ENCODE measurements at places on chromosomes 1 and 21.
A peak's percentile ranks its signal among the peaks of the same experiment; 100 is the strongest.

- DNase-seq, result peak; percentile 30
These were observed 511 bp upstream of the SNX27 start for GRCh38 chr1:151611288-151611790.

- DNase-seq, result no peak
These were observed 860.0 kb downstream of the LTN1 start for GRCh38 chr21:28132713-28133112.

GRCh38 chr1:183885142-183885735 is 80.3 kb downstream of the RGL1 start:
- DNase-seq, result no peak

DNA sequence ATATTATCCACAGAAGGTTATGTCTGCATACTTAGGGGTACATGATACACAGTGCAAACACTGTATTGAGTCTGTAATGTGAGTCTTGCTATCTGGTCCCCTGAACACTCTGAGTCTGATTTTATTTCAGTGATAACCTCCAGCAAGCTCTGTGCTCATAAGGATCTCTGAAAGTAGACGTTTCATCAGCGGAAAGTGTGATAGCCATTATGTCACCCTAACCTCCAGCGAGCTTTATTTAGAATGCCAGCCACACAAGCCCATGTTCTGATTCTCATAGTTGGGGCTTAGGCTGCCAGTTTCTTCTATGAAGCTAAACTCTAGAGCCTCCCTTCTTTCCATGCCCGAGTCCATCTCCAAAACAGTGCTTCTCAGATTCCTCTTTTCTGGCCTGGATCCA is 3.3 kb downstream of the NR5A2 start:
- DNase-seq, result no peak

DNA sequence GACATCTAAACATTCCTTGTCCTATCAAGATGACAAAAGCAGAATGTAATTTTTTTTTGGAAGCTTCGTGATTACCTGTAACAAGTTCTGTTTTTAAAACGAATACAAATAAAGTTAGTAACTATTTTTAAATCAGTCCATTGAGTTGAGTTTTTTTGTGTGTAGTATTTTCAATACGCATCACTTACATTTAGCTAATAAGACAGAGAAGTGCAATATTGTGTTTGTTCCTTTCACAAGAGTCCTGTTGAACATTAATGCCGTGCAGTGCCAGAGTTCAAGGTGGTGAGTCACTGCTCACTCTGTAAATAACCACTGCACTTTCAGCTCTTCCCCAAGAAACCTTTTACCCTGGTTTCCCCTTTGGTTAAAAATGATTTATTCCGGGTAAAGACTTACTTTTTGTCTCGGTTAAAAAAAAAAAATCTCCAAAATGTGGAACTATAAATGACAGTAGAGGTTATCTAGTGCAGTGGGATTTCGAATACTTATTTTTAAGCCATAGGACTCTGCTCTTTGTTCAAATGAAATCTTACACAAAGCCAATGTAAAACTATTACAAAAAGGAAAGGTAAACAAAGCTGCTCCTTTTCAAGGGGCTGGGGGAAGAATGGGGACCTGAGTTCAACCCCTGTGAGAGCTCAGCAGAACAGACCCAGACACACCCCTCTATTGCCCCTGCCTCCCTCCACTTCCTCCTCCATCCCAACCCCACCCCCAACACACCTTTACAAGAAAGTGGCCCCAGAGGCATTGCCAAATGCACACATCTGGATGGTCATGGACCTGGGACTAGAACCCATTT is 14.8 kb upstream of the NCMAP start:
- peak; percentile 71 for DNase-seq

DNA sequence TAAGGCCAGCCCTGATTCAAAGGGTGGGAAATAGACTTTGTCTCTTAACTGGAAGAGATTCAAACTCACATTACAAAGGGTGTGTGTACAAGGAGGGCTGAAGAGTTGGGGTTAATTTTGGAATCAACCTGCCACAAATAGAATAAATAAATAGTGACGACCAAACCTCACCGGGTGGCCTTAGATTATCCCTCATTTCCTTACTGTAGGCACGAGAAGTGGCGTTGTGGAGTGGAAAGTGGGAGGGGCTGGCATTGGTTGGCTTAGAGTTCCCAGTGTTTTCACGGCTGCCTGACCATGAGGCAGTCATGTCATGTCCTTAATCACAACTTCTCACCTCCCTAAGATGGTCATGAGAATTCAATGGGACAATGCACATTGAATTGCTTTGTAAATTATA is 21.3 kb upstream of the RUNX1 start:
- DNase-seq, result no peak

GRCh38 chr1:153777648-153778047 is 2.4 kb downstream of the SLC27A3 start:
- no peak for DNase-seq
